ENCODE measurements at places on chromosomes 5 and 9.

- DNase-seq, result no peak
Observed at GRCh38 chr5:6135977-6136376, 242.4 kb downstream of the MED10 start.

DNA sequence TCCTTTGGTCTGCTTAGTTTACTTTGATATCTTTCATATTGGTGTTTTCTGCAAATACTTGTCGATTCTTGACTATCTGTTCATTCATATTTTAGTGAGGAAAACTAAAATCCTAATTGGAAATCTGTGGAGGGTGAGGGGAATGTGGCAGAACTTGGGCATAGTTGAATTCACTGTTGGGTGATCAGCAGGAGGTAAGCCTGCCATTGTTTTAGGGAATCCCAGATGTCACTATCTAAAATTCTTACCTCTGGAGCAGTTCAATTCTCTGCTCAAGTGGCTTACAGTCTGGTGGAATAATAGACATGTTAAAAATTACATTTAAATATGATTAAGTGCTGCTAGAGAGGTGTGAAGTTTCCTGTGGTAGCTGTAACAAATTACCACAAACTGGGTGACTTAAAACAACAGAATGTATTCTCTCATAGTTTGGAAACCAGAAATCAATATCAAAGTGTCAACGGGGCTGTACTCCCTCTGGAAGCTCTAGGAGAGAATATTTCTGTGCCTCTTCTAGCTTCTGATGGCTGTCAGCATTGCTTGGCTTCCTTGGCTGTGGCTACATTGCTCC is 90.3 kb upstream of the GCNT4 start:
- no peak for DNase-seq

DNA sequence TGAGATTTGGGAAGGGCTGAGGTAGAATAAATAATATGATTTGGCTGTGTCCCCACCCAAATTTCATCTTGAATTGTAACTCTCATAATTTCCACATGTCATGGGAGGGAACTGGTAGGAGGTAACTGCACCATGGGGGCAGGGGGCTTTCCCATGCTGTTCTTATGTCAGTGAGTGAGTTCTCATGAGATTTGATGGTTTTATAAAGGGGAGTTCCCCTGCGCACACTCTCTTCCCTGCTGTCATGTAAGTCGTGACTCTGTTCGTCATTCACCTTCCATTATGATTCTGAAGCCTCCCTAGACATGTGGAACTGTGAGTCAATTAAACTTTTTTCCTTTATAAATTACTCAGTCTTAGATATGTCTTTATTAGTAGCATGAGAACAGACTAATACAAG is 115.5 kb upstream of the STARD4 start:
- DNase-seq, result no peak

DNA sequence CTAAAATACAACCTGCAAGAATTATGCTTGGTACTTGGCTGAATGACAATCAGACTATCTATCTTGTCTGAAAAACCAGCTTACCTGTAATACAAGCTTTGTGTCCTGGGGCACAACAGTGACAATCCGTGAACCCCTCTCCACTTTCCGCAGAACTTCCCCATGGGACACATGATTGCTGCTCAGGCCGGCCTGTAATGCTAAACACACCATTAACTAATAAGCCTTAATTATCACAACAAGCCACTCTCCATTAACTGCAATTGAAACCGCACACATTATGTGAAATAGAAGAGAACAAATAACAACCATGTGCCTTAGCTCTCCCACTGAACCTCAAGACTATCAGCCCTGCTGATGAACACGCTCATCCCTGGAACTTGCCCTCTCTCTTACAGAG is 33.7 kb downstream of the ELP1 start:
- no peak for DNase-seq

- peak; percentile 55 for DNase-seq
Observed at GRCh38 chr5:157306692-157307471, 41.0 kb downstream of the CYFIP2 start.

- no peak for DNase-seq
Observed at GRCh38 chr5:136007271-136007670, 21.5 kb upstream of the TGFBI start.
